ENCODE measurements at places on chromosomes 5 and 9. TPM values are rescaled to one million over a fixed set of nuclear protein-coding genes. Genes with fewer than 3 reads are reported as not detected.

DNA sequence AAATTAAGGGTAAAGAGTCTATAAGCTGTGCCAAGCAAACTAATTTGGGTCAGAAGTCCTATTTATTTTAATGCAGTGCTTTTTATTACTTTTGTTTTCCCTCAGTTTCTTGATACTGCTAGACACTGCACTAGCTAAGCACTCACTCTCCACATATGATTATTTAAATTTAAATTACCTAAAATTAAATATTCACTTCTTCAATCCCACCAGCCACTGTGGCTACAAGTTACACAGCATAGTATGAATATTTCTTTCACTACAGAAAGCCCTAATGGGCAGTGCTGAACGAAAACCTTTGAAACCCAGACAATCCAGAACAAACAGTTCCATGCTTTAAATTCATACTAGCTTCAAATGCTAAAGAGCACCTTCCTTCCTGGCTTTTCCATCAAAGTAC is 23.6 kb downstream of the ABHD17B start:
- no peak for DNase-seq

Gene CCDC192
- not detected for total RNA-seq

- no peak for DNase-seq
These were observed 865.4 kb downstream of the MAT2B start for GRCh38 chr5:164370841-164371240.

DNA sequence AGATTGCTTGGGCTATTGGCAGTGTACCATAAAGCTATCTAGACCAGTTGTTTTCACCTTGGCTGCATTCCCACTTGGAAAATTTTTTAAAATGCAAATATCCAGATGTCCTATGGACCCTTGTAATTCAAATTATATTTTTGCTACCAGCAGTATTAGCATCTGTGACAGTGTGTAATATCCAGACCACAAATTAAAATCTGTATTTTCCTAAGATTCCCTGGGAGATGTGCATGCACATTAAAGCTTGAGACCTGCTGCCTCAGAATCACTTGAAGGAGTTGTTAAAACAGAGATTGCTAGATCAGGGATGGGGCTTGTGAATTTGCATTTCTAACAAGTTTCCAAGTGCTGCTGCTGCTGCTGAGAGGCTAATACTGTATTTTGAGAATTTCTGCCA is 381.2 kb upstream of the PDE4D start:
- DNase-seq = no peak

- peak; percentile 94 for DNase-seq
These were observed 74.2 kb downstream of the NTNG2 start for GRCh38 chr9:132235894-132236661.

Gene PDGFRB
- 0.62 TPM for total RNA-seq

Gene AIF1L
- total RNA-seq = 0.72 TPM

- DNase-seq = peak; percentile 85
These were observed at the start of the genes ITGA1 and PELO for GRCh38 chr5:52787600-52788504. Gene ITGA1 (plus strand): TSS chr5:52787916. CDS start chr5:52788354, 438 bp downstream. Gene PELO (plus strand): TSS chr5:52787916. CDS start chr5:52800395, 12,479 bp downstream.

Gene FOXI1
- not detected for total RNA-seq

DNA sequence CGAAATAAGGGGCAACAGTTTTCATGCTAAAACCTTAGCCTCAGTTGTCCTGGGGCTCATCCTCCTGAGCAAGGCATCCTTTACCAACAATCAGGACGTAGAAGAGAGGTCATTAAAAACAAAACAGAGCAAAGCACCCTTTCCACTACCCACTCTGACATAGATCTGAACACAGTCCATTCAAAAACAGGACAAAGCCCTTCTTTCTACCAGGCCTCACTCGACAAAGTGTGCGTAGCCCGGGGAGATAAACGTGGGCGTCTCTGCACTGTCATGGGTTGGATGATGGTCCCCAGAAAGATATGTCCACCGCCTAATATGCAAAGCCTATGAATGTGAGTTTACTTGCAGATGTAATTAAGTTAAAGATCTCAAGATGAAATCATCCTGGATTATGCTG is 60.6 kb upstream of the TAS2R1 start:
- DNase-seq = no peak

DNA sequence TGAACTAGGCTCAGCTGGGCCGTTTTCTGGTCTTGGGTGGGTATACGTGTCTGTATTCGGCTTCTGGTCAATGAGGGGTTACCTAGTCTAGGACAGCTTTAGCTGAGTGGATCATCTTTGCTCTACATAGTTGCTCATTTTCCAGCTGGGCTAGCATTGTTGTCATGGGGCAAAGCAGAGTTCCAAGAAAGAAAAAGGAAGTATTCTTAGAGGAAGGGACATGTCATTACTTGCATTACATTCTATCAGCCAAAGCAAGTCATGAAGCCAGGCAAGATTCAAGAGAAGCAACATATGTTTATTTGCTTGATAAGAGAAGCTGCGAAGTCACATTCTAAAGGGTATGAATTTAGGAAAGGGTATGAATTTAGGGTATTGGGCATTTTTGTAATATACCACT is 396.5 kb downstream of the ZNF608 start:
- no peak for DNase-seq

DNA sequence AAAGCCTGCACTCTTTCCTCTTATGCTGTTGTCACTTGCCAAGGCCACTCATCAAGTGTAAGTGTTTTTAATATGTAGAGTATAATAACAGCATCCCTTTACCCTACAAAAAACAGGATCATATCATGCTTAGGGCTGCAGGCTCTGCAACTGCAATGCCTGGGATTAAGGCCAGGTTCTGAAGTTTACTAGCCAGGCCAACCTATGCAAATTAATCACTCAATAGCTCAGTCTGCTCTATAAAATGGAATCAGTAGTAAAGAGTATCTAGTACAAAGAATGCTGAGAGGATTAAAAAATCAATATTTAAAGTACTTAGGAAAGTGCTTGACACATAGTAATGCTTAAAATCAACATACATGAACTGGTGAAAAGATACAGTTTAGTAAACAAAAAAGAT is 253.3 kb downstream of the EDIL3 start:
- no peak for DNase-seq

Gene EMB
- total RNA-seq = 56.3 TPM

Gene SPEF2
- 5.8 TPM for total RNA-seq

DNA sequence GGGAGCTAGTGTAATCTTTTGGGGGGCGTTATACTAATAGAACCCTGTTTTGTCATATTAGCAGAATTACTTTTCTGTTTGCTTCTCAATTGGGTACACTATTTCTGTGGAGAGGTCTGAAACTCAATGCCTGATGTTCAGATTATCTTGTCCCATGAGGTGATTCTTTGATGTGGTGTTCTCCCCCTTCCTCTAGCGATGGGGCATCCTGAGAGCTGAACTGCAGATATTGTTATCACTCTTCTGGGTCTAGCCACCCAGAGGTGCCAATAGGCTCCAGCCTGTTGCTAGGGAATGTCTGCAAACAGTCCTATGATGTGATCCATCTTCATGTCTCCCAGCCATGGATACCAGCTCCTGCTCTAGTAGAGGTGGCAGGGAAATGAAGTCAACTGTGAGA is 233.1 kb upstream of the RASA1 start:
- DNase-seq = no peak

Gene C5orf58
- not detected for total RNA-seq

DNA sequence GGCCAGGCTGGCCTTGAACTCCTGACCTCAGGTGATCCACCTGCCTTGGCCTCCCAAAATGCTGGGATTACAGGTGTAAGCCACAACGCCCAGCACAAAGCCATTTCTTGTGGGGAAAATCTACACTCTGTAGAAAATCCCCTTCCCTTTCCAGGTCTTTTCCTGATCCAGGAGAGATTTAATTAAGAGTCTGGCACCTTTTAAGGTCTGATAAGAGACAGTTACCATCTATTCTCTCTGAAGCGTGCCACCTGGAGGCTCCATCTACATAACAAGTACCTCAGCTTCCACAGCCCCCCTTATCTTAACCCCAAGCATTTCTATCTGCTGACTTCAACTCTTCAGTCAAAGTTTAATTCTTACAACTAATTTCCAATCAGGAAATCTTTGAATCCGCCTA is 71.4 kb upstream of the CDK20 start:
- DNase-seq = no peak

DNA sequence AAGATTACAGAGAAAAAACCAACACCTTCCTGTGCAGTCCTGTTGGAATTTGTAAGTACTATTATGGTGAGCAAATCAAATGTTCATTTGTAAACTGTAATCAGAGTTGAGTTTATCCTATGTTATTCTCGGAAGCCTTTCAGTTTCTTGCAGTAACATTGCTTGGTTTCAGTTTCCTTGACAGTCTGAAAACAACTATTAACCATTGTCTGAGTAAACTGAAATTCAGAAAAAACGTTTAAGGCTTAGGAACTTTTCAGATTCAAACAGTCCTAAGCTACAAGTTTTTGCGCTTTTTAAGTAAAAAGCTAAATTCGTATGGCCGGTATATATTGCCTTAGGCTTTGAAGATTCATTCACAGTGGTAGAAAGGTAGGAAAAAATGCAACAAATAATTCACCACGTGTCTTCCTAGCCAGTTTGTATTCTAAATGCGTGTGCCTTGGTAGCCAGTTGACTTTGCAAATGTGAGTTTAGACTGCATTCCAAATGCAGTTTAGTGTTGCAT is 2.5 kb downstream of the GPBP1 start:
- DNase-seq = peak; percentile 63

- no peak for DNase-seq
These were observed 2.5 kb downstream of the DBN1 start for GRCh38 chr5:177470759-177471536.

Gene CCDC180
- 1.9 TPM for total RNA-seq

- no peak for DNase-seq
These were observed 22.9 kb upstream of the GOLPH3 start for GRCh38 chr5:32197032-32197431.

- DNase-seq = no peak
These were observed 61.8 kb upstream of the ARAP3 start for GRCh38 chr5:141743866-141744272.

DNA sequence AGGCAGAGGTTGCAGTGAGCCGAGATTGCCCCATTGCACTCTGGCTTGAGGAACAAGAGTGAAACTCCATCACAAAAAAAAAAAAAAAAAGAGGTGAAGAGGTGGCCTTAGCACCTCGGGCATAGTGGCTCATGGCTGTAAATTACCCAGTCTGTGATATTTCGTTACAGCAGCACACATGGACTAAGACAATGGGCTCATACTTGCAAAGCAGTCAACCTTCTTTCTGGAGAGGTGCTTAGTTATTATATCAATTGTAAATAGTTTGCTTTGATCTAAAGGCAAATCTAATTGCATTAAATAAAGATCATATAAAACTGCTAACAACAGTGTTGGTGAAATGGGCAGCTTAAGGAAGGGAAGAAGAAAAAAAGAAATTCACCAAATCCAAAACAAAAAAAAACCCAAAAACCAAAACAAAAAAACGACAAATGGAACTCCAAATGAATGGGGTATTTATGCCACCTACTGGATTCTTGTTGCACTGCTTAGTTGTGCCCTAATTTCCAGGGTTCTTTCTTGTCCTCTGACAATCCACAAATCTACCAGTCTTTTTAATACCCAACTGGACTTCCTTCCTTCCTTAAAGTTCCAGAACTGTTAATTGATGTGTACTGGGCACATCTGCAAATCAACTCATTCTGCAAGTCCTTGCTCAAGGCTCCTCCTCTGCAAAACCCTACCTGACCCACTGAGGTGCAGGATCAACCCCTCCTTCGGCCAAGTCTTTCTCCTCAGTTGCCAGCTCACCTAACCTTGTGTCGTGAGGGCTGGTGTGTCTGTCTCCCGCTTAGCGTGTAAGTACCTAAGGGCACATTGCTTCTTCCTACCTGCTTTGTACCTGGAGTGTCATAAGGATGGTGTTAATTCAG is 35.0 kb upstream of the DMRT1 start:
- DNase-seq = peak; percentile 65

Gene BTNL8
- not detected for total RNA-seq

Gene ARL14EPL
- not detected for total RNA-seq

DNA sequence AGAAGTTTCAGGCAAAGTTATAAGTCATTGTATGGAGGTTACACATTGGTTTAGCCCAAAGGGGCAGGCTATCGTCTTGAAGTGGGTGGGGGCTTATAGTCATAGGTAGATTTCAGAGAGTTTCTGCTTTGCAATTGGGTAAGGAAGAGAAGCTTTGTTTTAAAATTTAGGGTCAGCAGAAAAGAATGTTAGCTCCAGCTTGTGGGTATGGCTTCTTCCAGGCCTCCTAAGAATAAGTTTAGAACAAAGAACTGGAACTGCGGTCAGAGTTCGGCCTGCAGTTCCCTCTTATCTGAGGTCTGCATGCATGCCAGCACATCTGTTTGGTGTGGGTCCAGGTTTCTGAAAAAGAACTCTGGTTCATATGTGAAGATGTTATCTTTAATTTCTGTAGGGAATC is 96.1 kb downstream of the CYFIP2 start:
- DNase-seq = no peak

- no peak for DNase-seq
These were observed 13.7 kb upstream of the NXNL2 start for GRCh38 chr9:88521308-88521707.

DNA sequence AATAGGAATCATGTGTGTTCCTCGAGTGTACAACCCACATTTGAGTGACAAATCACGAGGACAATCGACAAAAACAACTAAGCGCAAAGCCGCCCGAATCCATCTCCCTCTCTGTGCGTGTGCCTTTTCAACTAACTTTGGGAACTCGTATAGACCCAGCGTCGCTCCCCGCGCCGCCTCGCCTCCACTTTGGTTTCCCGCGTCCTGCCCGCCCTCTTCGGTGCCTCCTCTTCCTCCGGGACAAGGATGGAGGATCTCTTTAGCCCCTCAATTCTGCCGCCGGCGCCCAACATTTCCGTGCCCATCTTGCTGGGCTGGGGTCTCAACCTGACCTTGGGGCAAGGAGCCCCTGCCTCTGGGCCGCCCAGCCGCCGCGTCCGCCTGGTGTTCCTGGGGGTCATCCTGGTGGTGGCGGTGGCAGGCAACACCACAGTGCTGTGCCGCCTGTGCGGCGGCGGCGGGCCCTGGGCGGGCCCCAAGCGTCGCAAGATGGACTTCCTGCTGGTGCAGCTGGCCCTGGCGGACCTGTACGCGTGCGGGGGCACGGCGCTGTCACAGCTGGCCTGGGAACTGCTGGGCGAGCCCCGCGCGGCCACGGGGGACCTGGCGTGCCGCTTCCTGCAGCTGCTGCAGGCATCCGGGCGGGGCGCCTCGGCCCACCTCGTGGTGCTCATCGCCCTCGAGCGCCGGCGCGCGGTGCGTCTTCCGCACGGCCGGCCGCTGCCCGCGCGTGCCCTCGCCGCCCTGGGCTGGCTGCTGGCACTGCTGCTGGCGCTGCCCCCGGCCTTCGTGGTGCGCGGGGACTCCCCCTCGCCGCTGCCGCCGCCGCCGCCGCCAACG is at the start of gene GPR150:
Gene GPR150, plus strand, starts transcription at position 58 of the 840 bp plus-strand sequence. Its CDS starts 189 bp downstream, at position 247.
- DNase-seq = peak; percentile 90

- peak; percentile 77 for DNase-seq
These were observed 33.0 kb upstream of the LCP2 start for GRCh38 chr5:170330568-170331054.

- no peak for DNase-seq
These were observed 123.4 kb downstream of the ZCCHC7 start for GRCh38 chr9:37243588-37244345.

Gene CNTNAP3
- total RNA-seq = not detected

DNA sequence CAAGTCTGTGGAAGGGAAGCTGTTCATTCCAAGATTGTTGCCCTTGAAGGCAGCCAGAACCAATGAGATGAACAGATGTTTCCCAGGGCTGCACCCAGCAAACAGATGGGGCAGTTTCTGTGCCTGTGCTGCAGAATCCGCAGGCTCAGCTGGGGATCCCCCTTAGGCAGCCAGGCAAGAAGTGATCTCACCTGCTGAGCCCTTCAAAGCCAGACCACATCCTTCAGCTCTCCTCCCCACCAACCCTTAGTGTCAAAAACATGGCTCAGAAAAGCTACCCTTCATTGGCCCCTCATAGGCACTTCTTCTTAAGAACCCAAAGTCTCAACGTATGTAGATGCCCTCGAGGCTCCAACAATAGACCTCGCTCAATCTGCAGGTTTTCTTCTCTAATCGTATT is 626.7 kb downstream of the CCDC171 start:
- peak; percentile 57 for DNase-seq

GRCh38 chr5:1273745-1274144 is 21.1 kb downstream of the TERT start:
- no peak for DNase-seq

Gene OLFML2A
- not detected for total RNA-seq

All from activated CD4-positive, alpha-beta T cell treated with anti-CD3 and anti-CD28 coated beads, Interleukin-2, amount 10 ng/mL, durations not matched to agents 24 days and 14 days (primary cell).